Mammary epithelial cell (primary cell): ENCODE measurements at places on chromosomes 3 and 15. TPM values are rescaled to one million over a fixed set of nuclear protein-coding genes. Genes with fewer than 3 reads are reported as not detected.

The TMOD3 gene
- 50.3 TPM for total RNA-seq

The ZNF660 gene
- total RNA-seq: 0.24 and 0.51 TPM in 2 replicates

The C2CD4A gene
- total RNA-seq: not detected

The MFGE8 gene
- total RNA-seq: 81.4 TPM

The CCDC54 gene
- total RNA-seq: not detected in 2 replicates

The GXYLT2 gene
- total RNA-seq: 2.5 and 3.9 TPM in 2 replicates

The DVL3 gene
- total RNA-seq: 35.2 TPM

The SLC24A5 gene
- not detected in 2 replicates for total RNA-seq

The TMC3 gene
- total RNA-seq: not detected in 2 replicates

The LRRN1 gene
- 37.0 TPM for total RNA-seq

The SGO1 gene
- 4.7 and 13.6 TPM in 2 replicates for total RNA-seq

The ATP1B3 gene
- total RNA-seq: 64.8 TPM

The ISG20 gene
- 1.0 TPM for total RNA-seq

The NOX5 gene
- total RNA-seq: 0.05 TPM in 1 of 2 replicates, not detected in the other

The FAM227B gene
- 5.0 TPM for total RNA-seq

The OR5K2 gene
- total RNA-seq: not detected

The FBXO40 gene
- not detected for total RNA-seq

The THSD4 gene
- total RNA-seq: 87.7 TPM

The SCAP gene
- total RNA-seq: 75.4 and 91.4 TPM in 2 replicates

The POPDC2 gene
- total RNA-seq: 0.31 and 0.64 TPM in 2 replicates

The GOLGA6B gene
- not detected in 2 replicates for total RNA-seq

The ZIC1 gene
- under 0.01 TPM for total RNA-seq

The FANCD2OS gene
- not detected in 2 replicates for total RNA-seq

The NANOGP8 gene
- total RNA-seq: not detected in 2 replicates

The TTC23 gene
- total RNA-seq: 29.0 TPM

The PYGO1 gene
- total RNA-seq: 5.8 TPM

The EOMES gene
- total RNA-seq: 0.17 TPM

The TRAIP gene
- 4.9 and 12.6 TPM in 2 replicates for total RNA-seq

The C3orf49 gene
- not detected for total RNA-seq

The TGM4 gene
- total RNA-seq: 0.33 TPM

The ITGB5 gene
- total RNA-seq: 110 TPM

The CP gene
- not detected in 2 replicates for total RNA-seq

The MUC4 gene
- not detected for total RNA-seq

The FETUB gene
- not detected for total RNA-seq

The RETNLB gene
- not detected in 2 replicates for total RNA-seq

The EIF3J gene
- total RNA-seq: 105 and 143 TPM in 2 replicates

The KIF7 gene
- total RNA-seq: 4.4 and 4.9 TPM in 2 replicates

The OXTR gene
- total RNA-seq: 8.0 TPM

The TMCO5A gene
- total RNA-seq: not detected in 2 replicates

The TEX55 gene
- total RNA-seq: not detected

The LRRC2 gene
- under 0.01 TPM for total RNA-seq

The ZNF501 gene
- total RNA-seq: 2.9 and 5.0 TPM in 2 replicates

The RAB8B gene
- 20.6 and 28.0 TPM in 2 replicates for total RNA-seq

The DALRD3 gene
- 27.8 and 30.2 TPM in 2 replicates for total RNA-seq

The WNT7A gene
- 0.67 TPM for total RNA-seq

The PFN2 gene
- 217 TPM for total RNA-seq

The COL6A5 gene
- total RNA-seq: not detected

The FANCD2 gene
- 15.1 and 23.6 TPM in 2 replicates for total RNA-seq

The ST3GAL6 gene
- 7.0 TPM for total RNA-seq

The SV2B gene
- 0.33 TPM for total RNA-seq
